Sigmoid colon (tissue), 7 donors: ENCODE measurements at places on chromosomes 11 and 22. TPM values are rescaled to one million over a fixed set of nuclear protein-coding genes. Genes with fewer than 3 reads are reported as not detected.

DNA sequence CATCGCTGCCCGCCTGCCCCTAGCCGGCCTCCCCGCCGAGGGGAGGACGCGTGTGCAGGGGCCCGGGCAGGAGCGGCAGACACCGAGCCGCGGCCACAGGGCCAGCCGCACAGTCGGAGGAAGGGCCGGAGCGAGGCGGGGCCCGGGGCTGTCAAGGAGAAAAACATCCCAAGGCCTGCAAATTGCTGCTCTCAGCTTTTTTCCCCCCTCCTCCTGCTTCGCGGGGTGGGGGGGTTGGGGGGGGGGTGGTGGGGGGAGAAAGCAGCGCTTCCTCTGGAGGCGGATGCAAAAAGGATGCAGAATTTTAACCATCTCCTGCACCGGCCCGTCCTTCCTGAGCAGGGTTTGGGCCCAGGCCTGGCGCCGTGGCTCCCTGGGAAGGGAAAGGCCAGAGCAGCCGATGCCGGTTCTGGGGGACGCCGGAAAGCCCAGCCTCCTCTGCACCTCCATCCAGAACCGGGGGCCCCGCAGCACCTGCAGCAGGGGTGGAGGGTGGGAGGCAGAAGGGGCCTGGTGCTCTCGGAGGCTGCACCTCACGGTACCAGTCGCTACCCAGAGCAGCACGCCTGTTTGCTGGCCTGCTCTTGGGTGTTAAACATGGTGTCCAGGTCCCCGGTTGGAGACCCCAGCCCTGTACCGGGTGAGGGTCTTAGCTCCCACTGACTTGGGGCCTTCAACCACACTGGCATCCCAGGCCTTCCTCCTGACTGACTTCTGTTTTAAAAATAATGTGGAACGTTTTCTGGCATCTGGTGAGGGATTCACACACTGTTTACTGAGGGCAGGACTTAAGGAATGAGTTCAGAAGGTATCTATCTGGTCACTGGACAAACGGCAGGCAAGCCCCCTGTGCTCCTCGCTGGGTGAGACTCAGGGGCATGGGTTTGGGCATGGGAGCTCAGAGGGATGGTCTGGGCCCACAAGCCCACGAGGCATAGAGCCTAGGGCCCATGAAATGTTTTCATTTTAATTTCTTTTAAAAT is 77.4 kb upstream of the WNT7B start:
- H3K27me3 ChIP-seq = no peaks in the 10 kb centered on the region
- H3K4me1 ChIP-seq = no peaks in the 10 kb centered on the region
- peak overlapping the region; percentile 100 for H3K27ac ChIP-seq
- peak overlapping the region; percentile 79 for H3K4me3 ChIP-seq
- H3K36me3 ChIP-seq = no peaks in the 10 kb centered on the region

GRCh38 chr22:43381693-43382092 is 30.1 kb upstream of the MPPED1 start:
- H3K36me3 ChIP-seq = no peaks in the 10 kb centered on the region
- no peak overlapping the region for H3K27ac ChIP-seq
- peaks cover 7% of the 10 kb centered on the region for H3K4me1 ChIP-seq
- peaks cover 15% of the 10 kb centered on the region for H3K27me3 ChIP-seq
- no peak overlapping the region for H3K4me3 ChIP-seq

- H3K4me3 ChIP-seq = no peak overlapping the region
- H3K27ac ChIP-seq = no peak overlapping the region
- H3K27me3 ChIP-seq = no peaks in the 10 kb centered on the region
Observed at GRCh38 chr22:37119872-37120271, 10.4 kb upstream of the TMPRSS6 start.

DNA sequence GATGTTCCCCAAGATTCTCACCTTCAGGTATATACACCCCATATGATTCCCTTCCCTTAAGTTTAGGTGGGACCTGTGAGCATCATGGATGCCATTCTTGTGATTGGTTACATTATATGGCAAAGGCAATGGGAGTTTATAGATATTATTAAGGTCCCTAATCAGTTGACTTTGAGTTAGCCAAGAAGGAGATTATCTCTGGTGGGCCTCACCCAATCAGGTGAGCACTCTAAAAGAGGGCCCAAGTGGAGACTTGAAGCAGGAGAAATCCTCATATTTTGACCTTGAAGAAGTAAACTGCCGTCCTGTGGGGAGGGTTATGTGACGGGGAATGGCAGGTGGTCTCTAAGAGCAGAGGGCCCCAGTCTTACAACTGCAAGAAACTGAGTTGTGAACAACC is 94.2 kb downstream of the HSD17B12 start:
- H3K27ac ChIP-seq = no peak overlapping the region
- H3K36me3 ChIP-seq = no peaks in the 10 kb centered on the region
- DNase-seq = no peak
- no peaks in the 10 kb centered on the region for H3K27me3 ChIP-seq
- H3K4me1 ChIP-seq = no peaks in the 10 kb centered on the region
- no peak overlapping the region for H3K4me3 ChIP-seq

- no peak overlapping the region for H3K4me3 ChIP-seq
- no peak for DNase-seq
- no peak overlapping the region for H3K27ac ChIP-seq
- no peaks in the 10 kb centered on the region for H3K4me1 ChIP-seq
- no peaks in the 10 kb centered on the region for H3K36me3 ChIP-seq
- no peaks in the 10 kb centered on the region for H3K27me3 ChIP-seq
Observed at GRCh38 chr22:36778020-36778419, 2.1 kb upstream of the IFT27 start.

- no peaks in the 10 kb centered on the region for H3K36me3 ChIP-seq
- H3K27me3 ChIP-seq = no peaks in the 10 kb centered on the region
- H3K4me1 ChIP-seq = no peaks in the 10 kb centered on the region
- no peak for DNase-seq
- H3K4me3 ChIP-seq = no peak overlapping the region
Observed at GRCh38 chr22:22246706-22247105, 2.1 kb downstream of the VPREB1 start.

GRCh38 chr22:38318792-38319773 is 1.9 kb upstream of the CSNK1E start:
- H3K27me3 ChIP-seq = no peaks in the 10 kb centered on the region
- no peak overlapping the region for H3K4me3 ChIP-seq
- no peaks in the 10 kb centered on the region for H3K36me3 ChIP-seq
- peak overlapping the region; percentile 98 for H3K27ac ChIP-seq
- DNase-seq = no peak

DNA sequence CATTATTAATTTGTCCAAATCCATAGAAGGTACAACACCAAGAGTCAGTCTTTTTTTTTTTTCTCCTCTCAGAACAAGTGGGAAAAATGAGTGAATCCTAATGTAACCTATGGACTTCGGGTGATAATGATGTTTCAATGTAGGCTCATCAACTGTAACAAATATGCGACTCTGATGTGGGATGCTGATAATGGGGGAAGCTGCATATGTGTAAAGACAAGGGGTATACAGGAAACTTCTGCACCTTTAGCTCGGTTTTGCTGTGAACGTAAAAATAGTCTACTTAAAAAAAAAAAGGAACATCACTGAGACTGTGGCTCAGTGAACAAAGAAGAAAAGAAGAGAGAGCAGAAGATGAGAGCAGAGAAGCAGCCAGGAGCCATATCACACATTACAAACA is 78.3 kb upstream of the ARHGAP32 start:
- no peaks in the 10 kb centered on the region for H3K27me3 ChIP-seq
- no peaks in the 10 kb centered on the region for H3K4me1 ChIP-seq
- DNase-seq = no peak
- H3K27ac ChIP-seq = no peak overlapping the region
- no peak overlapping the region for H3K4me3 ChIP-seq
- no peaks in the 10 kb centered on the region for H3K36me3 ChIP-seq

- H3K36me3 ChIP-seq = no peaks in the 10 kb centered on the region
- no peaks in the 10 kb centered on the region for H3K4me1 ChIP-seq
- DNase-seq = no peak
- H3K27ac ChIP-seq = no peak overlapping the region
- no peaks in the 10 kb centered on the region for H3K27me3 ChIP-seq
Observed at GRCh38 chr11:78312712-78313111, 104.9 kb downstream of the GAB2 start.

DNA sequence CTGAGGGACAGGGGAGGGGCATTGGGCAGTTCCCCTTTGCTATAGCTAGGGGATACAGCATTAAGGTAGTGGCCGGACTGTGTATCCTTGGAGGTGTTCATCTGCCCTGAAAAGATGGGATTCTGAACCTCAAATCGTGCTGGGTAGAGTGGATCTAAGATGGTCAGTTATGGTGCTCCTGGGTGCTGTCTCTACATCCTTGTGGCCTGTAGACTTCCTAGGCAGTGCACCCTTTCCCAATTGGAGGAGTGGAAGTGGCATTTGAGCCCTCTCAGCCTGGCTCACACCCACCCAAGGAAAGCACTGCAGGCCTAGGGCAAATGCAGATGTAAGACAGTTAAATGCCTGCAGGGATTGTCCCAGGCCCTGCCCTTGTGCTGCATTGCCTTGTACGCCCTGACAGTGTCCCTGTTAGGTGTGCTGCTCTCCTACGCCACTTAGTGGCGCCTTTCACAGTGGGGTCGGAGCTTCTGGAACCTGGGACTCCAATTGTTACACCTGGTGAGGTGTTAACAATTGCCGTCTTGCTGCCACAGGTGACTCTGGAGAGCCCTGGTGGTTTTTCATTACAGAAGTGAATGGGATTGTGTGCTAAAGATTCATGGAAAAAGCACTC is 35.0 kb downstream of the PPFIBP2 start:
- H3K27ac ChIP-seq = no peak overlapping the region
- no peaks in the 10 kb centered on the region for H3K27me3 ChIP-seq
- no peaks in the 10 kb centered on the region for H3K4me1 ChIP-seq
- no peaks in the 10 kb centered on the region for H3K36me3 ChIP-seq

GRCh38 chr11:22479208-22479607 is 141.0 kb downstream of the SLC17A6 start:
- H3K4me1 ChIP-seq = no peaks in the 10 kb centered on the region
- H3K4me3 ChIP-seq = no peak overlapping the region
- no peak overlapping the region for H3K27ac ChIP-seq
- no peak for DNase-seq
- no peaks in the 10 kb centered on the region for H3K36me3 ChIP-seq
- H3K27me3 ChIP-seq = no peaks in the 10 kb centered on the region

The NELL1 gene
- total RNA-seq = 1.1 TPM

DNA sequence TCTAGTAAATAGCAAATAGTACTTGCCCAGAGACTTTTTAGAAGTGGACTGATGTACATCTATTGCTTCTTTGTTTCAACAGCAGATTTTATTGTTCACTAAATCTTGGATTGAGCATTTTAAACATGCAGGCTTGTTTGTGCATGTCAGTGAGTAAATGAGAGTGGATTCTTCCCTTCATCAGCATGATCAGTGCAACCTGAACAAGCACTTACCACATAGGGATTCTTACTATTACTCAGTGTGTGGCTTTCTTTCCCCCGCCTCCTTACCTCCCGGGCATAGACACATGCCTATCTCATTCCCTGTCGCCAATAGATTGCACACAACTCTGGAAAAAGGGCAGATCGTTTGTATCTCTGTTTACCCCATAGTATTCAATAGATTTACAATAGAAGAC is 197.5 kb downstream of the C11orf87 start:
- no peak overlapping the region for H3K4me3 ChIP-seq
- H3K4me1 ChIP-seq = no peaks in the 10 kb centered on the region

DNA sequence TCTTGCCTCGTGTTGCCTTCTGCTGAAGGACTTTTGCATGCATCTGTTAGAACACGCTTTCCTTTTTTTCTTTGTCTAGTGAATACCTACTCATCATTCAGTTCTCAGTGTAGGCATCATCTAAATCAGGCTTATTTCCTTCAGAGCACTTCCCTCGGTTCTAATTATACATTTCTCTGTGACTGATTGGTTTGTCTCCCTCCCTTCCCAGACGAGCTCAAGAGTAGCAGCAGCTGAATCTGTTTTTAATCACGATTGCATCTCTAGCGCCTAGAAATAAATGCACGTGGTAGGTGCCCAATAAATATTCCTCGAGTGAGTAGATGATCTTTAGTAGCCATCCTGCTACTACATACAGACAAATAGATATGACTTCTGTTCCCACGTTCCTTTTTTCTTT is 6.3 kb downstream of the CEP164 start:
- H3K27me3 ChIP-seq = no peaks in the 10 kb centered on the region
- H3K4me3 ChIP-seq = no peak overlapping the region
- H3K4me1 ChIP-seq = no peaks in the 10 kb centered on the region
- no peak for DNase-seq

- H3K27me3 ChIP-seq = no peaks in the 10 kb centered on the region
- no peaks in the 10 kb centered on the region for H3K4me1 ChIP-seq
- H3K4me3 ChIP-seq = no peak overlapping the region
- H3K36me3 ChIP-seq = peaks cover 40% of the 10 kb centered on the region
Observed at GRCh38 chr11:96373826-96374225, 15.9 kb downstream of the CCDC82 start.

GRCh38 chr22:32721328-32722180 is 80.0 kb upstream of the TIMP3 start:
- peak overlapping the region; percentile 28 for H3K27ac ChIP-seq
- no peaks in the 10 kb centered on the region for H3K4me1 ChIP-seq
- no peaks in the 10 kb centered on the region for H3K27me3 ChIP-seq
- no peak overlapping the region for H3K4me3 ChIP-seq
- no peak for DNase-seq

GRCh38 chr22:44666207-44666585 is 35.8 kb upstream of the PRR5 start:
- DNase-seq = no peak
- no peaks in the 10 kb centered on the region for H3K36me3 ChIP-seq
- no peak overlapping the region for H3K4me3 ChIP-seq
- H3K4me1 ChIP-seq = no peaks in the 10 kb centered on the region

DNA sequence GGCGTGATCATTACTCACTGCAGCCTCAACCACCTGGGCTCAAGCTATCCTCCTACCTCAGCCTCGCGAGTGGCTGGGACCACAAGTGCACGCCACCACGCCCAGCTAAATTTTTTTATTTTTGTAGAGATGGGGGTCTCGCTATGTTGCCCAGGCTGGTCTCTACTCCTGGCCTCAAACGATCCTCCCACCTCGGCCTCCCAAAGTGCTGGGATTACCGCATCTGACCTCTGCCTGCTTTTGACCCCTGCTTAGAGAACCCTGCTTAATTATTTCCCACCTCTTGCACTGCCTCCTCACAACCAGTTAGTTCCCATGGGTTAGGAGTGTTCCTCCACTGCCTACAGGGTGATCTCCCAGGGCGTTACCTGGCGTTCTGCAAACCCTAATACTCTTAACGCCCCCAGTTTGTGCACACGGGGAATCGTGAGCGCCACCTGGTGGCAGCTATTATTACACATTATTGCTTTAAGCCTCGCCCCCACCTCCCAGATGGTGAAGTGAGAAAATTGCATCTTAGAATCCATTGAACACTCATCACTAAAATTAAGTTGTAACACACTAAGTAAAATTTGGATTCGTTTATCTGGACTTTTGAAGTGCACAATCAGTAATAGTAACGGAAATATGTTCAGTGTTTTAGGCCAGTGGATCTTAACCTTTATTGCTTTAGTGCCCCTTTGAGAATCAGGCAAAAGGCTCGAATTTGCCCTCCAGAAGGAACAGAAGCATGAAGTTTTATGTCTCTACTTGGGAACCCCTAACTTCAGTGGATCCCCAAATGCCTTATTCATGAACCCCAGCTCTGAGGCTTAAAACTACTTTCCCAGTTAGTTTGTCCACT is 61.4 kb upstream of the ASPHD2 start:
- H3K27me3 ChIP-seq = no peaks in the 10 kb centered on the region
- H3K4me1 ChIP-seq = no peaks in the 10 kb centered on the region
- H3K36me3 ChIP-seq = no peaks in the 10 kb centered on the region
- H3K4me3 ChIP-seq = no peak overlapping the region
- no peak overlapping the region for H3K27ac ChIP-seq
